ENCODE measurements at places on chromosomes 1 and 21. TPM values are rescaled to one million over a fixed set of nuclear protein-coding genes. Genes with fewer than 3 reads are reported as not detected.

The CNR2 gene
- not detected for total RNA-seq

The PTPRF gene
- 155 TPM for total RNA-seq

The CELA3A gene
- not detected for total RNA-seq

The CFHR1 gene
- not detected for total RNA-seq

The ADGRL4 gene
- total RNA-seq: 14.6 TPM
